ENCODE measurements at places on chromosomes 4 and X.

GRCh38 chrX:151712253-151712652 is 3.6 kb upstream of the FATE1 start:
- DNase-seq: no peak

GRCh38 chr4:139844057-139844456 is 178.4 kb downstream of the MGST2 start:
- no peak for DNase-seq

DNA sequence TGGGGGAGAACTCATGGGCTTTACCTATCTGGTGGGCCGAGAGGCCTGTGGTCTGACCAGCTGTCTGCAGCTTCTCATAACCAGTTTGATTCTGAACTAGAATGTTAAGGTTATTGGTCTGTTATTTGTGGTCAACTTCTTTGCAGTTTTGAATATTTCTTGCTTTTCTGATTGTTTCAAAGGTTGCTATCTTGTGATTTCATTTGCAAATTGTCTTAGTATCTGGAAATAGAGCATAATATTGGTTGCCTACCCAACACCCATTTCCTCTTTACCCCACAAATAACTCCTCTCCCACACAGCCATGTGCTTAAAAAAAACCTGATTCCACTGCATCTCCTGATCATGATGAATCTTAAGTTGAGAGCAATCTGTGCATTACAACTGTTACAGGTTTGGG is 39.1 kb upstream of the BMP2K start:
- no peak for DNase-seq

- DNase-seq: peak; percentile 56
Observed at GRCh38 chr4:185039508-185040273, 21.4 kb downstream of the HELT start.

DNA sequence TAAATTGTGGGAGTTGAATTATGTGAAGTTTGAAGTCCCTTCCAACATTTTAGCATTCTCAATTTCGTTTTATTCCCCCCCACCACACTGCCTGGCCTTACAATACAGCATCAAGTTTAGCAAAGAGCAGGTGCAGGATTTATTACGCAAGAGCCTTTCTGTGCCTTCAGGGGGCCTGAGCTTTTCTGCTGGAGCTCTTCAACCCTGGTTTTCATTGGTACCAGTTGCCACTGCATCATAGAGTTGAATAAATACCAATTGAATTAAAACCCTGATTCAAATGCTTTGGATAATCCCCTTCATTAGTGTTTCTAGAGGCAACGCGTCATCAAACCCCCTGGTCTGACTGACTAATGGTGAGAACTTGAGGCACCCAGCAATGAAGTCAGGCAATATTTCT is 43.6 kb upstream of the KIT start:
- DNase-seq: no peak

- no peak for DNase-seq
Observed at GRCh38 chrX:46310815-46311497, 234.3 kb downstream of the ZNF674 start.

- DNase-seq: no peak
Observed at GRCh38 chrX:10197279-10198210, 40.8 kb downstream of the CLCN4 start.

DNA sequence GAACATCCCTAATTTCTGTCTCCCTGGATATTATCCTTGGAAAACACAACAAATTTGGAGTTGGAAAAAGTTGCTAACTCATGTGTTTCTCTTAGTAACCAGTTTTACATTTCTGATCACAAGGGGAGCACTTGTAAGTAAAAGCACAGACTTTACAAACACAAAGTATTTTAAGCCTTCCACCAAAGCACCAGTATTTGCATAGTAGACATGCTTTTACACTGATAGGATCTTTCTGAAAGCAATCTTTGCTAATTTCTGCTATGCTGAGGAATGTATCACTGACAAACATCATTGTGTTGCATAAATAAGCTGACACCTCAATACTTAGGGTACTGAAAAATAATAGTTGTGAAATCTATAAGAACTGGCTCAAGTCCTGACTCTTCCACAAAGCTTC is 100.6 kb downstream of the MID1 start:
- DNase-seq: no peak

All from cerebellum (tissue), 4 donors.